ENCODE measurements at places on chromosomes 5 and 9. TPM values are rescaled to one million over a fixed set of nuclear protein-coding genes. Genes with fewer than 3 reads are reported as not detected.

- DNase-seq: no peak
Measured at GRCh38 chr5:150022158-150022531, 21.6 kb downstream of the HMGXB3 start.

- DNase-seq: no peak
Measured at GRCh38 chr5:16536246-16536645, 70.6 kb upstream of the ZNF622 start.

DNA sequence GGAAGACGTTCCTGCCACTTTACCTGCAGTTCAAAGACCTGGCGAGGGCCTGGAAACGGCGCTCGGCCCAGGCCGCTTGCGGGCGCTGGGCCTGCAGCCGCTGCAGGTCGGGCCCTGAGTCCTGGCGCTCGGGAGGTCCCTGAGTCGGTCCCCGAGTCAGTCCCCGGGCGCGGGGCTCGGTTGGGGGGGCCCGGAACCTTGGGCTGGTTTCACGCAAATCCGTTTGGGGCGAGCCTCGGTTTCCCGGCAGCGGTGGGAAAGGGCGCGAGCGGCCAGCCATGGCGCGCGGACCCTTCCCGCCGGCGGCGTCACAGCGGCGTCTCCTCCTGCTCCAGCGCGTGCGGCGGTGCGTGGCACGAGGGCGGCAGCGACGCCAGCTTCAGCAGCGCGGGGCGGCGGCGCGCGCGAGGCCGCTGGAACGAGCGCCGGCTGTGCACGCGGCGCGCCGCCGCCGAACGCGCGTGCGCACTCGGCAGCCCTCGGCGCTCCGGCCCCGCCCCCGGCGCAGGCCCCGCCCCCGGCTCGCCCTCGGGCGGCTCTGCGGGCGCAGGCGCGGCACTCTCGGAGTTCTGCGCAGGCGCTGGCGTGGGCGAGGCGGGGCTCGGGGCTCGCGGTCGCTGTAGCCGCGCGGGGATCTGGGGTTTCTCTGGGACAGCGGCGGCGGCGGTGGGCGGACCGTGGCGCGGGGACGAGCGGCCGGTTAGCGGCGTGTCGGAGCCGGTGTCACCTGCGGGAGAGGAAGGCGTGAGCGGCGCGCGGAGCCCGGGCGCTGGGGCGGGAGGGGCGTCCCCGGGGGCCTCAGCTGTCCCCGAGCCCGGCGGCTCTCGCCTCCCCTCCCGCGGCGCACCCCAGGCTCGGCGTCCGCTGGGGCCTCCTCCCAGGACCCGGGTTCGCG lies 29.9 kb downstream of the EXOC3 start:
- peak; percentile 78 for DNase-seq

GRCh38 chr5:108257996-108258395 lies 123.9 kb downstream of the FBXL17 start:
- DNase-seq: no peak

DNA sequence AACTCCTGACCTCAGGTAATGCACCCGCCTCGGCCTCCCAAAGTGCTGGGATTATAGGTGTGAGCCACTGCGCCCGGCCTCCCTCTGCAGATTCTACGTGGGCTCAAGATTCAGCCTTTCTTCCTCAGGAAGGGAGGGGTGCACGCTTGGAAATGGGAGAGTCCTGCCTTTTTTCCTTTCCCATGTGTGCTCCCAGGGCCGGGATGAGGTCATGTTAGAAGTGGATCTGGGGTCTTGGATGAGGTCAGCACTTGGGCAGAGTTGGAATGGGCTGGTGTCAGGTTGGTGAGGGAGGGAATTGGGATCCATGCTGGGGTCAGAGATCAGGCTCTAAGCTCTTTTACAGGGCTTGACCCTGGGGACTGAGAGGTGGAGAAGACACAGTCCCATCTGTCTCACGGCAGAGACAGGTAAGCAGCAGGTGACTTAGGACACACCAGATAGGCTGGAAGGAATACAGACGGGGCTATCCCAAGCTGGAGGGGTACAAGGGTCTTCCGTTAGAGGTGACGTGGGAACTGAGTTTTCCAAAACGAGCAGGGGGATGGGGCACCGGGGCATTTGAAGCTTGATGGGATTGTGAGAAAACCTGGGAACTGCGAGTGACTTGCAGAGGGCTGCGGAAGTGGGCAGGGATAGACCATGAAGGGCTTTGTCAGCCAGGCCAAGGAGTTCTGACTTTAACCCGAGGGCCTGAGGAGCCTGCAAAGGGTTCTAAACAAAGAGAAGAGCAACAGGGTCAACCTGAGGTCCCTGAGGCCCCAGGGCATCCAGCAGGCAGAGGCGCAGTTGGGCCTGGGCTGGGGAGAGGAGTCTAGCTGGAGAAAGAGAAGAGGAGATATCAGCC lies 1.8 kb upstream of the AQP7 start:
- no peak for DNase-seq

DNA sequence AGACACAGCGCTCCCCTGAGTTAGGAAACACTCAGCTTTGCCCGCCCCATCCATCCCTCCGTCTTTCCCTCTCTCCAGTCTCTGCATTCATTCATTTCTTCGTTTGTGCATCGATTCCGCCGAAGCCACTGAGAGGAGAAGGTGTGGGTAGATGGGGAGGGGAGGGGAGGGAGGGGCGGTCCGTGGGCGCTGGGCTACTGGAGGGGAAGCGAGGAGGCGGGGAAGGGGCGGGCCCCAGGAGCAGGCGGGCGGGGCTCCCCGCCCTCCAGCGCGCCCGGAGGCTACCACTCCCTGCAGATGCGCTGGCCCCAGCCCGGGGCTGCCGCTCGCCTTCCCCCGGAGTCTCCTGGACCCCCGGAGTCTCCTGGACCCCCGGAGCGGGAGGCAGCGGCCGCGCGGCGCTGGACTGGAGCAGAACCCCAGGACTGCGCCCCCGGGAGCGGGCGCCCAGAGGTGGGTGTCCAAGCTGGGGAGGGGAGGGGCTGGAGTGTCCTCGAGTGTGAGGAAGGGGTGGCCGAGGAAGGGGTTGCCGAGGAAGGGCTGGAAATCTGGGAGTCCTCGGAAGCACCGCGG lies 159.5 kb downstream of the C9orf152 start:
- peak; percentile 76 for DNase-seq

GRCh38 chr5:90308787-90309585 lies 100.6 kb downstream of the CETN3 start:
- no peak for DNase-seq

DNA sequence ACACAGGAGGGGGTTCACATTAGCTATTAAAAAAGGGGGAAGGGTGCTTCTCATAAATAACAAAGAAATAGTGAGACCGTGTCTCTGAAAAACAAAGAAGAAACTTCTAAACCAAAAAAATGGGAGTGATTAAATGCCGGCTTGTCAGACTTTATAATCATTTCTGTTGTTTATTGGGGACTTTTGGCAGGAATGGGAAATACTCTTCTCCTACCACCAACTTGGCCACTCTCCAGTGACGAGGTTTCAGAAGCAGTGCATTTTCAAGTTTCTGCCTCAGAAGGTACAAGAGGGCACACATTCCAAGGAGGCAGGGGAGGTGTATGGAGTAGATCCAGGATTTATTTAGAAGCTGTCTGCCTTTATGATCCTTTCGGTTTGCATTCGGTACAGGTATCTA lies 46.2 kb downstream of the LIX1 start:
- DNase-seq: no peak

GRCh38 chr5:16903480-16904300 lies 32.4 kb downstream of the MYO10 start:
- no peak for DNase-seq

DNA sequence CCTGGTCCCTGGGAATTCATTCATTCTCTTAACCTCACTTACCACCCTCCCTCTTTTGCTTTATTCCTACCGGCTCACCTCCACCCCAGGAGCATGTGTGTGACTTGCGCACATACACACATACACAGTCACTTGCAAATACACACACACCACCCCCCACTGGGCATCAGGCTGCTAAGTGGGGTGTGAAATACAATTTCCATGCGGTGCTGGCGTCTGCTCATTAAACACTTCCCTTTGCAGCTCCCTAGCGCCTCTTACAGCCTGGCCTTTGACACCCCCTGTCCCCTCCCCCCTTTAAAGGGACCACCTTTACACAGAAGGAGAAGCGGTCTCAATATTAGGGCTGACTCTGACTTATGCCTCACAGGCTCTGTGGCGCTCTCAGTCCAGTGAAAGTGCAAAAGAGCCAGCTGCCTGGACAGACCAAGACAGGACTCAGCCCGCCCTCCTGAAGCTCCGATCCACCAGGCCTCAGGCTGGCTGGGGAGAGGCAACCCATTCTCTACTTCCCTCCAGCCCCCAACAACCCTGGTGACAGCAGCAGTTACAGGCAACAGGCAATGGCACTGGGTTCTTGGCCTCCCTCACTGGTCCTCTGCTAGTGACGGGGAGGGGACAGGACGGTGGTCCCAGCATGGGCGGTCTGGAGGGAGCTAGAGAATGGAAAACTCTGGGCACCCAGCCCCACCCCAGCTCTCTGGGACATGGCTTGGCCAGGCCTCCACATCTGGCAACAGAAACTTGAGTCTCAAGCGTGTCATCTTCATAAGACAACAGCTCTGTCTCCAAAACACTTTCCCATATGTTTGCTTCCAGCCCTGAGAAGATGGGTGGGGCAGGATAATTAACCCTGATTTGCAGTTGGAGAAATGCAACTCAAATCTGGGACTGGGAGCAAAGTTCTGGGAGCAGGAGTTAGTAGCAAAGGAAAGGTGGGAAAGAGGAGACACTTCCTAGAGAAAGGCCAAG lies 12.0 kb downstream of the ENHO start:
- no peak for DNase-seq

DNA sequence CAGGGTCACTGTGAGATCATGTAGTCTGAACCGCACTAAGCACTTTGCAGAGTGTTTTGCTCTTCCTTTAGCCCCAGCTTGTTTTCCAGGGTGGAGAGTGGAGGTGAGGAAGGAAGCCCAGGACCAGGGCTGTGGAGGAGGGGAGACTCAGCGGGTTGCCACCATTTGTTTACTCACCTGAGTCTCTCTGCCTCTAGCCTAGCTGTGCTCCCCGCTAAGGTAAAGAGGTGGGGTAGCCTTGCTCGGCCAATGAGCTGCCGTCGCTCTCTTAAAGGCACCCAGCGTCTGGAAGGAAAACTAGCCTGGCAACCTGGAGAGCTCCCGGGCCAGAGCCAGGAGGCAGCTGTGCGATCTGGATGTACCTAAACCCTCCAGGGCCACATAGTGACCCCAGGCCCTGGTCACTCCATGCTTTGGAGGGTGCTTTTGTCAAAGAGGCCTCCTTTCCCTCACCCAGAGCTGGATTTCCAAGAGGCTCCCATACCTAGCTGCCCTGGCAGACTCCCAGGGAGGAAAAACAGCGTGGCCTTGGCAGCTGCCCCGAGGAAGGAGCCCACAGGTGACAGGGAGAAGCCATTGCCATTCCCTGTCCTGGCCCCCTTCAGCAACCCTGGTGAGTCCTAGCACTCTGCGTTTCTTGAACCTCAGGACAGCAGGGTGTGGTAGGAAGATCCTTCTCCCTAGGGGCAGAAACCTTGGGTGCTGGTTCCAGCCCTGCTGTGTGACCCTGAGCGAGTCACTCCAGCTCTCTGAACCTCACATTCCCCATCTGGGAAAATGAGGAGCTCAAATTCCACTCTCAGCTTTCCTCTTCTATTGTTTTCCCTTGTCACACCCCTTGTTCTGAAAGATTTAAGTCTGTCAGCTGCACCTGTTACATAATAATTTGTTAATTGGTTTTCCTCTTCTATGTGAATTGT lies 42.4 kb upstream of the LARP1 start:
- DNase-seq: peak; percentile 15

GRCh38 chr5:74765201-74765600 lies 1.7 kb downstream of the GFM2 start:
- no peak for DNase-seq

DNA sequence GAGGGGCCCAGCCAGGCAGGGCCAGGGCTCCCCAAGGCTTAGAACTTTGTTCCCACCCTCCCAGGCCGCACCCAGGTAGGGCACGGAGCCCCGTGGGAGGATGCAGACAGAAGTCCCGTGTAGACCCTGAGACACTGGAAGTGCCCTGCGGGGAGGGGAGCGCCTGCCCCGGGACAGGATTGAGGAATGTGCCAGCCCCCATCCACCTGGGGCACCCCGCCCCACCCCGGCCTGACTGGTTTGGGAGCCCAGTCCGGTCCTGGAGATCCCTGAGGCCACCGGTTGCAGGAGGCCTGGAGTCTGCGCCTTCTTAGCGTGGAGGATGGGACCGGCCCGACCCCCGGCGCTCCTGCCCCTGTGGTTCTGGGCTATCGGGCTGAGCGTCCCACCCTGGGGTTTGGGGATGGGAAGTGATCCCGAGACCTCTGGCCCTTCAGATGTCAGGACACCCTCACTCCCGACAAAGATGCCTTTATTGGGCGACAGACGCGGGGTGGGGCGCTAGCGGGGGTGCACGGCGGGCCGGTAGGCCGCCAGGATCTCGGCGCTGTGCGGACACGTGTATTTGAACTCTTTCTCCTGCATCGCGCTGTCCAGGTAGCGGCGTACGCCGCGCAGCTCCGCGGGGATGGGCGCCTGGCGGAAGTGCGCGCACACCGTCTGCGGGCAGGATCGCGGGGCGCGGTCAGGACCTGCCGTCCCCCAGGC lies 2.0 kb downstream of the CLIC3 start:
- no peak for DNase-seq

DNA sequence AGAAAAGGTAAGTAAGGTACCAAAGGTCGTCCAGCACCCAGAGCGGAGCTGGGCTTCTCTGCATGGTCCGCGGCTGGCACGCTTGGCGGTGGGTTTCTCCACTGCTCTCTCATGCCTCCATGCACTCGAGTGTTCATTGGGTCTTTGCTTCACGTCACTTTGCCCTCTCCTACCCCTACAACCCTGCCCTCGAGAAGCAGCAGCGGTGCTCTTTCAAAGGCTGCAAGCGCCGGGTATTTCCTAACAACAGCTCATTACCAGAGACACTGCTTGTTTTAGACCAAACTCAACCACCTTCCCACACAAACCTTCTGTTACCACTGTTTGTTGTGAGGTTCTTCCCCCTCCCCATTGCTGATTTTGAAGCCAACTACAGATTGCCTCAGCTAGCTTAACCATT lies 21.5 kb upstream of the ZBTB34 start:
- DNase-seq: no peak

- DNase-seq: no peak
Measured at GRCh38 chr5:158145827-158146226, 286.9 kb upstream of the CLINT1 start.

The INSL4 gene
- not detected for polyA plus RNA-seq

The GAS1 gene
- 55.3 TPM for polyA plus RNA-seq

The TNC gene
- polyA plus RNA-seq: 323 TPM

The TCOF1 gene
- polyA plus RNA-seq: 33.9 TPM

The HK3 gene
- 0.18 TPM for polyA plus RNA-seq

All from left kidney (tissue), 8 donors.